HS-5 (cell line): ENCODE measurements at places on chromosomes 16 and 17.

- no peak for DNase-seq
Observed at GRCh38 chr16:11871193-11871592, 19.9 kb upstream of the RSL1D1 start.

DNA sequence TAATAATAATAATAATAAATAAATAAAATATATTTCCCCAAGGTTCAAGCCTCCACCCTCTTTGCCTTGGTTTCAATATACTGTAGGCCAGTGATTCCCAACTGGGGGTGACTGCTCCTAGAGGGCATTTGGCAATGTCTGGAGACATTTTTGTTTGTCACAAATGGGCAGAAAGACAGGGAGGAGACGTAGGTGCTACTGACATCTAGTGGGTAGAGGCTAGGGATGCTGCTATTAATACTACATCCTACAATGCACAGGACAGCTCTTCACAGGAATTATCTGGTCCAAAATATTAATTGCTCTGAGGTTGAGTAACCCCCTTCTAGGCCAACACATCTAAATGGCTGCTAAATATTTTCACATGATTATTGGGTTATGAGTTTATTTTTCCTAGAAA is 12.8 kb upstream of the PRR14 start:
- peak; percentile 30 for DNase-seq

DNA sequence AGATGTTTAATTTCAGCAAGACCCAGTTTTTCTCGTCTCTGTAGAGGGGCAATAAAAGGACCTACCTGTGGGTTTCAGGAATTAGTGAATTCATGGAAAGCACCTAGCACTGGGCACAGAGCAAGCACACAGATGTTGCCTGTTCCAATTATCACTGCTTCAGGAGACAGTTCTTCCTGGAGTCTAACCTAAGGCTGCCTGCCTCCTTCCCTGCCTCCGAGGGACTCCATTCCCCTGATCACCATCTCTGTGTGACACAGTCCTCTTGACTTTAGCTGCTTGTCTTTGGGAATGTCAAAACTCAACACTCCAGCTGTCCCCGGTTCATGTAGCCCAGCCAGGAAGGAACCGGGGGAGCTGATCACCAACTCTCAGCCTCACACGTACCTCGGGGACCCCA is 474.9 kb downstream of the SLC39A11 start:
- DNase-seq: no peak

DNA sequence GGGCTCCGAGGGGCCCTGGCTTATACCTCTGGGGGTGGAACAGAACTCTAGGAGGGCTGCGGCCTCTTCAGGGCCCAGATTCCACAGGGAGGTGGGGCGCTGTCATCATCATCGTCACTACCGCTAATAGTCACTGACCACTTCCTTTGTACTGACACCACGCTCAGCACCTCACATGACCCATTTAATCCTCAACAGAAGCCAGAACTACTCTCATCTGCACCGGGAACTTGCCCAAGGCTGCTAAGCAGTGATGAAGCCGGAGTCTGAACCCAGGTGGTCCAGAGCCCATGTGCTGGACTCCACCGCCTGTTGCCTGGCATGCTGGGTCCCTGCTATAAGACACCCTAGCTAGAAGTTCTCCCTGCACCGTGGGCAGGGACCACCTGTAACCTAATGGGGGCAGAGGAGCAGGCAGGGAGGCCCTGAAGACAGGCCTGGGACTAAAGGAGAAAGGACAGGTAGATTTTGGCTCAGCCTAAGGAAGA is 12.0 kb downstream of the UNC13D start:
- DNase-seq: peak; percentile 71

- no peak for DNase-seq
Observed at GRCh38 chr16:86584726-86585721, 6.7 kb downstream of the FOXL1 start.

DNA sequence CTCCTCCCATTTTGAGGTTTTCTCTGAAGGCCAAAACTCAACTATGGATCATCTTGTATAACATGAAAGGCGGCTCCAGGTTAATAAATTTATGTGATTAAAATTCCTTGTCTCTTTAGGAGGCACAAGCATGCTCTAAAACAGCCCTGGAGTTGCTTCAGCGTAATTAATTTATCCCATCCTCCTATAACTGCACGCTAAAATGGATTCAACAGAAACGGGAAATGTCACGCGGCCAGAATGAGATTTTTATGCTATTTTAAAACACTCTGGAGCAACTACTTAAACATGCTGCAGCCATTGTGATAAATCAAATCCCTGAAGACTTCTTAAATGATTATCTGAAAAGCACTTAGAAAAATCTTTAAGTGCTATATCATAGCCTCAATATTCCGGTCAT is 106.6 kb downstream of the ADAMTS18 start:
- DNase-seq: no peak

DNA sequence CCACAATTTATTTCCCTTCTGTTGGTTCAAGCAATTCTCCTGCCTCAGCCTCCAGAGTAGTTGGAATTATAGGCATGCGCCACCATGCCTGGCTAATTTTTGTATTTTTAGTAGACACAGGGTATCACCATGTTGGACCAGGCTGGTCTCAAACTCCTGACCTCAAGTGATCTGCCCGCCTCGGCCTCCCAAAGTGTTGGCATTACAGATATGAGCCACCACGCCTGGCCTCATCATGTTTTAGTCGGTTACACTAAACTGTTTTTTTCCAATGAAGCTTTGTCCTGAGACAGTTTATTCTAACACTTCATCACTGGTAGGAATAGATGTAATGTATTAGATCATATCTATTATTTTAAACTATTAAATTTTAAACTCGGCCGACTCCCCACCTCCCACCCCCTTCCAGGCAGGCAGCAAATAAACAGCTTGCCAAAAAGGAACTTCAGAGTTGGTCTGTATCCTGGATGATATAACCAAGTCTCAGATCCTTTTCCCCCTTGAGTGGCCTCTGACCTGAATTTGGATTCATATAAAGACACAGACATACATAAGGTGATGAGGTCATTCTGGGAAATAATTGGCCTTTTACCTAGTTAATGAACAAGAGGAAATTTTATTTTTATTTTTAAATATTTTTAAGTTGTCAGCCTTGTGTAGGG is 18.4 kb upstream of the CORO6 start:
- DNase-seq: no peak

- DNase-seq: no peak
Observed at GRCh38 chr16:85347213-85347591, 234.9 kb upstream of the CIBAR2 start.

DNA sequence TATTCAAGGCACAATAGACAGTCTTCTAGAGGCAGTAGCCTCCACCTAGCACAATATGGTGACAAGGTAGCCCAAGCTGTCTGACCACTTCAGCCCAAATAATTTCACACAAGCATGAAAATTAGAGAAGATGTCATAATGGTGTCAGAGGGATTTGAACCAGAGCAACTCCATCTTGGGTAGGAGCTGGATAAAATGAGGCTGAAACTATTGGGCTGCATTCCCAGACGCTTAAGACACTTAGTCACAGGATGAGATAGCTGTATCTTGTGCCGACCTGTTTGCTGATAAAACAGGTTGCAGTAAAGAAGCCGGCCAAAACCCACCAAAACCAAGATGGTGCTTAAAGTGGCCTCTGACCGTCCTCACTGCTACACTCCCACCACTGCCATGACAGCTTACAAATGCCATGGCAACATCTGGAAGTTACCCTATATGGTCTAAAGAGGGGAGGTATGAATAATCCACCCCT is 192.6 kb downstream of the CPPED1 start:
- DNase-seq: no peak

- no peak for DNase-seq
Observed at GRCh38 chr16:22141767-22142166, 20.5 kb upstream of the SDR42E2 start.

DNA sequence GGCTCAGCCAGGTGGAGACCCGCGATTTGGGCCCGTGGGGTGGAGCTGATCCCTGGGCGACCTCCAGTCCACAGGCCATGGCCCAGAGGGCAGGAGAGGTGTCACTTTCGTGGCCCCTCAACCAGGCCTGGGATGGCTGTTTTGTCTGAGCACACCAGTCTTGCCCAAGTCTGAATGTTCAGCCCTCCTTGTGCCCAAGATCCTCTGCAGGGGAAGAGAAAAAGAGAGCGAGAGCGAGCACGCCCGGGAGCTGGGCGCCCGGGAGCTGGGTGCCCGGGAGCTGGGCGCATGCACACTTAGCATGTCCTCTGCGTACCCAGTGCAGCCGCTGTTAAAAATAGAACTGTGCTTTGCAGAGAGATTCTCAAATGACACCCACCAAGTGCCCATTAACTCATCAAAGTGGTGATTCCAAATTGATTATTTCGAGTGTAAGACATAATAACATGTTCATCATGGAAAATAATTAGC is 403.3 kb upstream of the TNRC6C start:
- DNase-seq: no peak

DNA sequence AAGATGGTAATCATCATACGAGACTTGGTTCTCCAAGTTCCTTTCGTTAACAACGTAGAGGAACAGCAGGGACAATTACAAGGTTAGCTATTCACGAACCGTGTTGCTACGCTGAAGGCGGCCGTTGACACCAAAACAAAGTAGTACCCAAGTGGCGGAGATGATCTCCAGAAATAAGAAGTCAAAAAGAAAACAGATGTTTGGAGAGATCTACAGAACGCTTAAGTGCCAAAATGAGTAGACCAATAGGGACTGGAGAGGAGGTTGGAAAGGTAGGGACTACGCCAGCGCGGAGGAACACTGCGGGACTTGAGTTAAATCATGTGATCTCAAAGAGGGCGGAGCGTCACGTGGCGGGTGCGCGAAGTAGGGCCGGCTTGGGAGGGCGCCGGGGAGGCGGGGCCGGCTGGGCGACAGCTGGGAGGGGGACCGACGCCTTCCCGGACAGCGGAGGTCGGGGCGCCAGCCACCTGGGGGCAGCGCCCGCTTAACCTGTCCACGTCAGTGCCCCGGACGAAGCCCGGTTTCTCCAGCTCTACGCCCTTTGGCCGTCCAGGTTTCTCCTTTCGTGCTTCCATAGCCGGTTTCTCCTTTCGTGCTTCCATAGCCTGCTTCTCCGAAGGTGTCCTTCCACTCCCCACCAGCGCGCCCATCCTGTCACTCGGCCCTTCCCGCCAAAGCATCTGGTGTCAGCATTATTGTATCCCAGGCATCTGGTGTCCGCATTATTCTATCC is 636 bp upstream of the GABARAP start:
- DNase-seq: peak; percentile 94

DNA sequence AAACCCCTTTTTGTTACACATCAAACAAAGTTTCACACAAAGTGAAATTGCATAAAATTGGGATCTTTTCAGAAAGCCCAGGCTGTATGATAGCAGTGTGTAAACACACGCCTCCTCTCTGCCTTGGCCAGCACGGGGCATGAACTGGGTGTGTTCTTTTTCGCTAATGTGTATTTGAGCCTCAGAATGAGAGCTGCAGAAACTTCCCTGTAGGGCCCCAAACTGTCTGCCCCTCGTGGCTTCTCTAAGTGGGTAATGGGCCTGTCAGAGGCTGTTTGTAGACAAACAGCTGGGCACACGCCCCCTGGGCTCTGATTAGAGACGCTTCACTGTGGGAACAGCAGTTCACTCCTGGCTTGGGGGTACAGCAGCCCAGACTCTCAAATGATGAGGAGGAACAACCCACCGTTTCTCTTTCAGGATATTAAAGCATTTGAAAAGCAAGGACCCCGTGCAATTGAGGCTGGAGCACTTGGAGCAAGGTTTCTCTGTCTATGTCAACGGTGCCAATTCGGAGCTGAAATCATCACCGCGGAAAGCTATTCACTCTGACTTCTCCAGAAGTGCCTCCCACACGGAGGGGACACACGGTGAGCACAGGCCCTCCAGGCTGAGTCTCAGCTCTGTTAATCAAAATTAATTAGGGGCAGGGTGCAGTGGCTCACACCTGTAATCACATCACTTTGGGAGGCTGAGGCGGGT is 78.4 kb downstream of the KATNIP start:
- no peak for DNase-seq

GRCh38 chr16:4026854-4027253 is 89.4 kb downstream of the ADCY9 start:
- no peak for DNase-seq

GRCh38 chr16:87742781-87743490 is 22.9 kb downstream of the KLHDC4 start:
- DNase-seq: no peak

DNA sequence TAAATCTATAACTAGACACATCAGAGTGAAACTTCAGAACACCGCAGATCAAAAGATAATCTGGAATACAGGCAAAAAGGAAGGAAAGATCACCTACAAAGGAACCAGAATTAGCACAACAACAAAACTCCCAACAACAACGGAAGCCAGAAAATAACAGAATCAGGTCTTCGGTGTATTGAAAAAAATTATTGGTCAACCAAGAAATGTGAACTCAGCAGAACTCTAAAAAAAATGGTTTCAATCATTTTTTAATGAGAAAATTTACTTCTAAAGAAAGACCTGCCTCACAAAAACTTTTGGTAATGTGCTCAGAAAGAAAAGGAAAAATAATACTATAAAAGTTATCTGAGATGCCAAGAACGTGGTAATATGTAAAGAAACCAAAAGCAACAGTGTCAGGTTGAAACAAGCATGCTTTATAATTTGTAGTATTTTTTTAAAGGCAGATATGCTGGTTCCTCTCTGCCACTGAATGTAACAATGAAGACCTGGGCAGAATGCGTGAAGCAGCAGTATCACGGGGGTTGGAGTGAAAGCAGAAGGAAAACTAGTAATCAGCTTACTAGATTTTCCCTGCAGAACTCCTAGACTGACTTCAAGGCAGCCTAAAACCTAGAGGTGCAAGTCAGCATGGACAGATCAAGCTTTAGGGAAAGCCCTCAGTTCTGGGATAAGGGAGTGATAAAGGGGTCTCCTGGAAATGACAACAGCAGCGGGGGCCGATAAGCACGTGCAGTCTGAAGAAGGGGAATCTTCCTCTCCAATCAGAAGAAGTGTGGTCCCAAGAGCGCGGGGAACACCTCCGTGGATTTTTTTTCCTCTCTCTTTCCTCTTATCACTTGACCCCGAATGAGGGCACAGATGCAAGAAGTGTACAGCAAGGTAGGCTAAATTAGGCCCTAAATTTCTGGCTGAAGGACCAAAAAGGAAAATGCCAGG is 80.9 kb upstream of the TEKT1 start:
- no peak for DNase-seq

DNA sequence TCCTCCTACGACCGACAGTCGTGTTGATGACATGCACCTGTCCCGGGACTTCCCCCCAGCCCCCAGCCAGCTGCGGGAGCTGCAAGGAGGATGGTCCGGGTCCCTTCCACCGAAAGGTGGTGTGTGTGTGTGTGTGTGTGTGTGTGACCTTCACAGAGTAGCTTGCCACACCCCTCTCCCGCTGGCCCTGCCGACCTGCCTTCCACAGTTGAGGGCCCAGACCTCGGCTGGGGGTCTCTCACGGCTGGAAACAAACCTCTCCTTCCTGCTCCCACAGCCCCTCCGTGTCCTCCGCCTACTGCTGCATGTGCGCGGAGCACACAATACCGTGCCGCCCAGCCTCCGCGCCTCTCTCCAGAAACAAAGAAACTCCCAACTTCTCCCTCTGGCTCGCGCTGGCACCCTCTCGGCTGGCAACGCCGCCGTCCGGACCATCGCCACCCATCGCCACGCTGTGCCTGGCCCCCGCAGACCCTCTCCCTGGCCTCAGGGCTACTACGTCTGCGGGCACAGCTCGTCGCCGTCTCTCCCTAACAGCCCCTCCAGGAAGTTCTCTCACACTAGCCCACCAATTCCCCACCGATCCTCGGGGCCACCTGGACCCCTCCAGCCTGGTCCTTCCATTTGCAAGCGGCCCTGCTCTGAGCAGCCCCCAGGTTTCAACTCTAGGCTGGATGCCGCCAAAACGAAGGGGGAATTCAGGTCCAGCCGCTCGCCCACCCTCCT is 81.2 kb downstream of the TIMM22 start:
- no peak for DNase-seq
